ENCODE measurements at places on chromosomes 12 and 14.

- peak; percentile 61 for DNase-seq
These were observed 918 bp downstream of the RNASE1 start for GRCh38 chr14:20801726-20802125.

DNA sequence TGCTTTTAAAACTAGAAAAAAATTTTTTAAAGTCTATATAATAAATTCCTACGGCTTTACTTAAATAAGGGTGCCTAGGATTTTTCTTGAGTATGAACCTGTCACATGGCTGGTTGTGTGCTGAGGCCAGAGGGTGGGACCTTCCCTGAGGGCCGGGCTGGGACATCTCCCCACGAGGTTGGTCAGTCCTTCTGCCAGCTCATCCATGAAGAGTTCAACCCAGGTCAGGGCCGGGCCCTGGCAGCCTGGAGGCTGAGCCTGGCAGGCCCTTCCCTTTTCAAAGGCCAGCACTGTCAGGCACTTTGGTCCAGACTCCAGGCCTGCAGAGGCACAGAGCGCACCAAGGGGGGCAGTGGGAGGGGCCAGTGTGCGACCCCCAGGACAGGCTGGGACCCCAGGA, 31.7 kb downstream of the TNFAIP2 start:
- peak; percentile 33 for DNase-seq

GRCh38 chr12:98295681-98296080, 219.7 kb upstream of the TMPO start:
- no peak for DNase-seq

DNA sequence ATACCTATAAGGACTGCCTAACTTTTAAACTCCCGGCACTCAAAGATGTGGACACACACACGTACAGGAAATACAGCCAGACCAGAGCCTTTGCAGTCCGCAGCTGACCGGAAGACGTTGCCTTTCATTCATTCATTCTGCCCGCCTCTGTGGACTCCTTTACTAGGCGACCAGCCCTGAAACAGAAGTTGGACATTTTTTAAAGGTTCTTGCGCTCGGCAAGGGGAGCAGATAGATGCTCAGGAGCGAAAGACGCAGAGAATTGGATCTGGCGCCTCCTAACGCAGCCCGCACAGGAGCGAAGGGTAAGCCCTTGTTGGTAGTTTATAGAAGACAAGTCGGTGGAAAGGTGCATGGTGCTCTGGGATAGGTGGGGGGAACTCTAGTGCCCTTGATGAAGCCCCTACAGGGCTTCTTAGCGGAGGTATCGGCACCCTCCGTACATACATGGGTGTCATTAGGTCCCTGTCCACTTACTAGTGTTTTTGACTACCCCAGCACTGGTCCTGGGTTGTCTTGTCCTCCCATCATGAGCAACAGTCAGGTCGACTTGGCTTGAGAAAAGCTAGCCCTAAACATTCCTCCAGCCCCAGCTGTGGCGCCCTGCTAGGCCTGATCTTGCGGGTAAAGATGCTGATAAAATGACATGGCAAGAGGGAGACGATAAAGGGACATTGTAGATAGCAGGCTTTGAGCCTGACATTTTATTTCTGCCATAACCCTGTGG, at the start of gene KDM2B:
Gene KDM2B (minus strand): TSS at position 65 of the 727 bp plus-strand sequence. CDS start 112 bp downstream, outside the sequence.
- DNase-seq, result peak; percentile 66

GRCh38 chr14:92848887-92849286, 54.8 kb downstream of the GOLGA5 start:
- no peak for DNase-seq

GRCh38 chr14:52918486-52918885, 32.4 kb downstream of the FERMT2 start:
- no peak for DNase-seq

GRCh38 chr12:28708918-28709371, 440.1 kb upstream of the FAR2 start:
- no peak for DNase-seq

DNA sequence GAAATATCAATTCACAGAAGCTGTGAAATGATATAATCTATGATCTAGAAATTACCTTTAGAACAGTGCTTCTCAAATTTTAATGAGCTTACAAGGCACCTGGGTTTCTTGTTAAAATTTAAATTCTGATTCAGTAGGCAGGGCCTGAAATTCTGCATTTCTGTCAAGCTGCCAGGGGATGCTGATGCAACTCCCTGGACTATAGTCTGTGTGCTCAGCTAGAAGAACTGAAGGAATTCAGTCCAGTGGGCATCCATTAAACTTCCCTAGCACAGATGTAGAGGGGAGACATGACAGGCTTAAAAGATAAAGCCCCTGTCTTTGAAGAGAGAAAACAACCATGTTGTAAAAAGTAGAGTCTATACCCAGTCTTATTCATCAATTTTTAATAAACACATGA, 441.8 kb downstream of the TMTC2 start:
- DNase-seq, result no peak

GRCh38 chr12:53867216-53868012, 71.2 kb upstream of the HOXC13 start:
- no peak for DNase-seq

DNA sequence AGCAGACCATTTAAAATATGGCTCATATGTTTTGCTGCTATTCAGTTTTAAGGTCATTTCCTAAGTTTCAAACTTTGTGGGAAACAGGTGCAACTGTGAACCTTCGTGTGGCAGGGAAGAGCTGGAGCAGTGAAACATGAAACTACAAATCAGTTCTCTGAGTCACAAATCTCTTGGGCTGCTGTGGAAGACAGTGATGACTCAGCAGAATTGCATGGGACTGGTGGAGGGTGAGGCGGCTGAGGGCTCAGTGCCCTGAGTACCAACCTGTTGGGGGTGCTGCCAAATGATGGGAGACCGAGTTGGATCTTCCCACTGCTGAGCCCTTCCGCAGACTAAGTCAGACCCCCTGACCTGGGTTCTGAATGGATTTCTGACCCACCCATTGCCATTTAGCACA, 8.4 kb upstream of the CALM1 start:
- DNase-seq, result no peak

GRCh38 chr12:21543151-21543550, 17.1 kb downstream of the SPX start:
- DNase-seq, result no peak

DNA sequence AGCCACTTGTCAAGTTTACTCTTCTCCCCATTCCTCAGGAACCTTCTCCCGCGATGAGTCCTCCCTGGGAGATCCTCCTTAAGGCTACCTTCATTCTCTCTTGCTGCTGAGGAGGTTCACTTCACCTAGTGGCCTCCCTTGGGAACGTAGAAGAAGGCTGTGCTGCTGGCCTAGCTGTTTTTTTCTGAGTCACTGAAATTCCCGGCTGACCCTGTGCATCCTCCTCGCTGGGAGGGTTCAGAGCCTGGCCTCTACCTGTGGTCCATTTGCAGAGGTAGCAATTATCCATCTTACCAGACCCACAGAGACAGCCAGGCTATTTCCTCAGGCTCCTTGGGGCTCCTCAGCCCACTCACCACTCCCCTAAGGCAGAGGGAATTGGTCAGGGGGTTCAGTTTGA, 4.6 kb downstream of the KRT82 start:
- DNase-seq, result no peak

- DNase-seq, result no peak
These were observed 181.5 kb upstream of the ATP2B1 start for GRCh38 chr12:89890161-89890560.

DNA sequence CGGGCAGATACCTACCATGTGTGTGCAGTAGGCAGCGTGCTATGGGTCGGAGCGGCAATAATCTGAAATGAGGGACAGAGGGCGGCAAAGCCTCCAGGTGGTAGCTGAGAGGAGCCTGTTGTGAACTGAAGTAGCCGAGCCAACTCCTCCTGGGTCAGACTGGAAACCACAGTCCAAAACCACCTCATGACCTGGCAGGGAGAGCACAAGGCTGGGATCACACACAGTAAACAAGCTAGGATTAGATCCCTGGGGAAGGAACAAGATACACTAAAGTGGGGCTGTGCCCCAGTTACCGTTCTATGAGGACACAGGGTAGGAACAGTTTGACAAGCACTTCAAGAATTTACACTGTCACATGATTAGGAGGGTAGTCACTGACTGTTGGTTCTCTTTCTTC, 49.0 kb downstream of the AREL1 start:
- no peak for DNase-seq

DNA sequence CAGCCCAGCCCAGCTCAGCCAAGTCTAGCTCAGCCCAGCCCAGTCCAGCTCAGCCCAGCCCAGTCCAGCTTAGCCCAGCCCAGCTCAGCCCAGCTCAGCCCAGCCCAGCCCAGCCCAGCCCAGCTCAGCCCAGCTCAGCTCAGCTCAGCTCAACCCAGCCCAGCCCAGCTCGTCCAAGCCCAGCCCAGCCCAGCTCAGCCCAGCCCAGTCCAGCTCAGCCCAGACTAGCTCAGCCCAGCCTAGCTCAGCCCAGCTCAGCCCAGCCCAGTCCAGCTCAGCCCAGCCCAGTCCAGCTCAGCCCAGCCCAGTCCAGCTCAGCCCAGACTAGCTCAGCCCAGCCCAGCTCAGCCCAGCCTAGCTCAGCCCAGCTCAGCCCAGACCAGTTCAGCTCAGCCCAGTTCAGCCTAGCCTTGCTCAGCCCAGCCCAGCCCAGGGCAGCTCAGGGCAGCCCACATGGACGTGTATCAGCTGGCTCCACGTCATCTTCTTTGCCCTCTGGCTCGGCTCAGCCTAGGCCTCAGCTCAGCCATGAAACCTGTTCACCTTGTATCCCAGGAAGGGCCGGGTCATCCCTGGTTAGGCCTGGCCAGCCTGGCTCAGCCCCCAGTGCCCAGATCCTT, 185.6 kb downstream of the TMEM121 start:
- no peak for DNase-seq

- no peak for DNase-seq
These were observed 236.9 kb upstream of the SFSWAP start for GRCh38 chr12:131473741-131474709.

DNA sequence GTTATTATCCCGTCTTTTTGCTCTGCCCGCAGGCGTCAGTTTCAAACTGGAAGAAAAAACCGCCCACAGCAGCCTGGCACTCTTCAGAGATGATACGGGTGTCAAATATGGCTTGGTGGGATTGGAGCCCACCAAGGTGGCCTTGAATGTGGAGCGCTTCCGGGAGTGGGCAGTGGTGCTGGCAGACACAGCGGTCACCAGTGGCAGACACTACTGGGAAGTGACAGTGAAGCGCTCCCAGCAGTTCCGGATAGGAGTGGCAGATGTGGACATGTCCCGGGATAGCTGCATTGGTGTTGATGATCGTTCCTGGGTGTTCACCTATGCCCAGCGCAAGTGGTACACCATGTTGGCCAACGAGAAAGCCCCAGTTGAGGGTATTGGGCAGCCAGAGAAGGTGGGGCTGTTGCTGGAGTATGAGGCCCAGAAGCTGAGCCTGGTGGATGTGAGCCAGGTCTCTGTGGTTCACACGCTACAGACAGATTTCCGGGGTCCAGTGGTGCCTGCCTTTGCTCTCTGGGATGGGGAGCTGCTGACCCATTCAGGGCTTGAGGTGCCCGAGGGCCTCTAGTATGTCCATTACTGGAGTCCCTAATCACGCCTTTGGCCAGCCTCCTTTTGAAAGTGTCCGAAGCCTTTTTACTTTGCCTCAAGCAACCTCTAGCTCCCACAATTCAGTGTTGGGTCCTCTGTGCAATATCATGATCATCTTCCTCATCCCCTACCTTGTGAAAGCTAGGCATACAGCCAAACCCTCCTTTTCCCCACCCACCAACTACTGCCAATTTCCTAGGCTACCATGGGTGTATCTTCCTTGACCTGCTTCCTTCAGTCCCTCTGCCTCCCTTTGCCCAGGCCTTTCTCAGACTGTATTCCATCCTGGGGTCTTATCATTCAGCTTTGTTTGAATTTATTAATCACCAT, 891 bp downstream of the SPRYD4 start:
- peak; percentile 36 for DNase-seq

DNA sequence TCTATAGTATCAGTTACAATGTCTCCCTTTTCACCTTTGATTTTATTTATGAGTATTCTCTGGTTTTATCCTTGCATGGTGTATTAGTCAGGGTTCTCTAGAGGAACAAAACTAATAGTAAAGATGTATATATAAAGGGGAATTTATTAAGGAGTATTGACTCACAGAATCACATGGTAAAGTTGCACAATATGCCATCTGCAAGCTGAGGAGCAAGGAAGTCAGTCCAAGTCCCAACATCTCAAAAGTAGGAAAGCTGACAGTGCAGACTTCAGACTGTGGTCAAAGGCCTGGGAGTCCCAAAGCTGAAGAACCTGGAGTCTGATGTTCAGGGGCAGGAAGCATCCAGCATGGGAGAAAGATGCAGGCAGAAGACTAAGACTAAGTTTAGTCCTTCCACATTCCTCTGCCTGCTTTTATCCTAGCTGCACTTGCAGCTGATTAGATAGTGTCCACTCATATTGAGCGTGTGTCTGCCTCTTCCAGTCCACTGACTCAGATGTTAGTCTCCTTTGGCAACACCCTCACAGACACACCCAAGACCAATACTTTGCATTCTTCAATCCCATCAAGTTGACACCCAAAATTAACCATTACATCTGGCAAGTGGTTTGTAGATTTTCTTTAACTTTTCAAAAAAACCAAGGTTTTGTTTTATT, 308.0 kb upstream of the LMO3 start:
- no peak for DNase-seq

- no peak for DNase-seq
These were observed 190.1 kb downstream of the FOXN3 start for GRCh38 chr14:89226801-89227495.

GRCh38 chr12:109890620-109891170, 9.4 kb upstream of the TCHP start:
- DNase-seq, result no peak

DNA sequence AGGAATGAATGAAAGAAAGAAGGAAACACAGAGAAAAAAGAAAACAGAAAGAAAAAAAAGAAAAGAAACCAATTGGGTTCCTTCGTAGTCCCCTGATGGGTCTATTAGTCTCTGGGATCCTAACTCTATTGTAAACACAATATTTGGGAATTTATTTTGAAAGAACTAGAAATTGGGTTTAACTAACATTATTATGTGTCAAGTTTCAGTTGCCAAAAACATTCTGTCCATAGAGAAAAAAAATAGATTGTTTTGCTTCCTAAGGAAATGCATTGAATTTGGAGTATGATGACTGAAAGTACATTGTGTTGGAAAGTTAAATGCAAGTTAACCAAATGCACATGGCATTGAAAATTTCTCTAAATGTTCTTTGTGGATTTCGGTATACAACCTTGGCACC, 52.8 kb upstream of the PPP1R12A start:
- DNase-seq, result no peak

DNA sequence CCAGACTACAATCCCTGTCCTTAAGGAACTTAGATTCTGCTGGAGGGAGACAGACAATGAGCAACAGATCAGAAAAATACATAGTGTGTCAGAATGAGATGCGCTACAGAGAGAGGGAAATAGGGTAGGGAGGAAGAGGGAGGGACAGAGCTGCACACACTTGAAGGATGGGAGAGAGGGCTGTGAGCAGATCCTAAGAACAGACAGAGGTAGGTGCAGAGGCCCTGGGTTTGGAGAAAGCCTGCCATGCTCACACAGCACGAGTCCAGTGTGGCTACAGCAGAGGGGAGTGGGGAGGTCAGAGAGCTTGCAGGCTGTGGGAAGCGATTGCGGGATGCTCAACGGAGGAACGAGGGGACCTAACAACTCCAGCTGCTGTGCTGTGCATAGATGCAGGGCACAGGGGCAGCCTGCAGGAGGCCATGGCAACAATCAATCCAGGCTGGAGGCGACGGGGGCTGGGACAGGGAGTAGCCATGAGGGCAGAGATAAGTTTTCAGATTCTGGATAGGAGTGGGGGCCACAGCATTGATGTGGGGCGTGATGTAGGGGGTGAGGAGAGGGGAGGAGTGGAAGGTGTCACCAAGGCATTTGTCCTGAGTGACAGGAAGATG, 20.7 kb downstream of the FAIM2 start:
- no peak for DNase-seq

GRCh38 chr14:45253754-45254310, 830 bp upstream of the MIS18BP1 start:
- no peak for DNase-seq

GRCh38 chr14:25015761-25016160, 34.2 kb downstream of the STXBP6 start:
- DNase-seq, result no peak

All from midbrain (tissue), 1 donor.